T-cell (primary cell): ENCODE measurements at places on chromosomes 7 and 10.

- H3K4me1 ChIP-seq, result no peaks in the 10 kb centered on the region
- H3K27ac ChIP-seq, result no peak overlapping the region
- DNase-seq, result no peak
- no peak overlapping the region for H3K4me3 ChIP-seq
Measured at GRCh38 chr7:29851487-29851886, 45.2 kb downstream of the WIPF3 start.

GRCh38 chr10:45655219-45655618 is 17.4 kb downstream of the ZFAND4 start:
- no peak for DNase-seq
- peaks cover 21% of the 10 kb centered on the region for H3K36me3 ChIP-seq
- no peaks in the 10 kb centered on the region for H3K27me3 ChIP-seq
- peaks cover 3% of the 10 kb centered on the region for H3K4me1 ChIP-seq

GRCh38 chr10:33734393-33735155 is 400.1 kb upstream of the NRP1 start:
- DNase-seq, result no peak
- no peak overlapping the region for H3K4me3 ChIP-seq
- H3K27me3 ChIP-seq, result no peaks in the 10 kb centered on the region
- no peak overlapping the region for H3K27ac ChIP-seq

DNA sequence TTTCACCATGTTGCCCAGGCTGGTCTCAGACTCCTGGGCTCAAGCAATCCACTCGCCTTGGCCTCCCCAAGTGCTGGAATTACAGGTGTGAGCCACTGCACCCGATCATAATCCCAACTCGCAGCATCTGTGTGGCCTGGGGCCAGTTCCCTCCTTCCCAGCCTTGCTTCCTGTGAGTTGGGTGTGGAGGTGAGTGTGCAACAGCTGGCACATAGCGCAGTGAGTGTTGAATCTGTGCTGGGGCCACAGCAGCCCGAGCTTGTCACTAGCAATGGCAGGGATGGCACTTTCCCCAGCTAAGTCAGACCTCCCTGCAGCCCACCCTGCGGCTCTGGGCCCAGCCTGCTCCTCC is 12.2 kb downstream of the TMEM184A start:
- no peak overlapping the region for H3K27ac ChIP-seq
- H3K4me3 ChIP-seq, result no peak overlapping the region
- H3K27me3 ChIP-seq, result no peaks in the 10 kb centered on the region
- no peak for DNase-seq

- DNase-seq, result no peak
- no peaks in the 10 kb centered on the region for H3K4me1 ChIP-seq
- H3K27me3 ChIP-seq, result no peaks in the 10 kb centered on the region
- H3K4me3 ChIP-seq, result no peak overlapping the region
Measured at GRCh38 chr10:3364768-3365480, 192.3 kb upstream of the PITRM1 start.

DNA sequence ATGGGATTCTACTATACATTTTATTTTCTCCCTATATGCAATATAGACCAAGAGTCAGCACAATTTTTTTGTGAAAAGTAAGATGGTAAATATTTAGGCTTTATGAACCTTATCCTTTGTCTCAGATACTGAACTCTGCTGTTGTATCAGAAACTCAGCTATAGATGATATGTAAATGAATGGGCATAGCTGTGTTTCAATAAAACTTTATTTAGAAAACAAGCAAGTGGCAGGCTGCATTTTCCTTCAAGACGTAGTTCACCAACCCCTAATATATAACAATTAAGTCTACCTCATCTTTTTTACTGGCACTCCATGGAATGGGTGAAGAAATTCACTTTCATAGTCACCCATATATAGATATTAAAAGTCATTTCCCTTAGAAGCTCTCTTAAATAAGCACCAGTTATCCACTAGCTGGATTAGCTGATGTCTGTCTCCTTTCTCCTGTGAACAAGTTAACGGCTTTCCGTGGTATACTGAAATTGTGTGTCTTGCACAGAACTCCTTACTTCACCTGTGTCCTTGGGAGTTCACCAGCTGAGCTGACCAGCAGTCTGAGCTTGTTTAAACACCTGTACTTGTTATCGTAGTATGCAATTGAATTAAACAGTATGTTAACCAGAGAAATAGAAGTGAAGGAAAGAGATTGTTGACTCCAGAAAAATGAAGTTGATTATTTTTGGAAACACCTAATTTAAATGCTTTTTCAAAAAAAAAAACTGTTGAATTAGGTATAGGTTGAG is 770.6 kb downstream of the KCNMA1 start:
- DNase-seq, result no peak
- no peak overlapping the region for H3K27ac ChIP-seq
- H3K36me3 ChIP-seq, result no peaks in the 10 kb centered on the region
- no peaks in the 10 kb centered on the region for H3K4me1 ChIP-seq
- H3K27me3 ChIP-seq, result no peaks in the 10 kb centered on the region
